ENCODE measurements at places on chromosomes 7 and 10. TPM values are rescaled to one million over a fixed set of nuclear protein-coding genes. Genes with fewer than 3 reads are reported as not detected.
A peak's percentile ranks its signal among the peaks of the same experiment; 100 is the strongest.

The ELFN1 gene
- not detected for total RNA-seq

The FAM180A gene
- not detected for total RNA-seq

The H2BK1 gene
- total RNA-seq = not detected

The TUBB8 gene
- not detected for total RNA-seq

DNA sequence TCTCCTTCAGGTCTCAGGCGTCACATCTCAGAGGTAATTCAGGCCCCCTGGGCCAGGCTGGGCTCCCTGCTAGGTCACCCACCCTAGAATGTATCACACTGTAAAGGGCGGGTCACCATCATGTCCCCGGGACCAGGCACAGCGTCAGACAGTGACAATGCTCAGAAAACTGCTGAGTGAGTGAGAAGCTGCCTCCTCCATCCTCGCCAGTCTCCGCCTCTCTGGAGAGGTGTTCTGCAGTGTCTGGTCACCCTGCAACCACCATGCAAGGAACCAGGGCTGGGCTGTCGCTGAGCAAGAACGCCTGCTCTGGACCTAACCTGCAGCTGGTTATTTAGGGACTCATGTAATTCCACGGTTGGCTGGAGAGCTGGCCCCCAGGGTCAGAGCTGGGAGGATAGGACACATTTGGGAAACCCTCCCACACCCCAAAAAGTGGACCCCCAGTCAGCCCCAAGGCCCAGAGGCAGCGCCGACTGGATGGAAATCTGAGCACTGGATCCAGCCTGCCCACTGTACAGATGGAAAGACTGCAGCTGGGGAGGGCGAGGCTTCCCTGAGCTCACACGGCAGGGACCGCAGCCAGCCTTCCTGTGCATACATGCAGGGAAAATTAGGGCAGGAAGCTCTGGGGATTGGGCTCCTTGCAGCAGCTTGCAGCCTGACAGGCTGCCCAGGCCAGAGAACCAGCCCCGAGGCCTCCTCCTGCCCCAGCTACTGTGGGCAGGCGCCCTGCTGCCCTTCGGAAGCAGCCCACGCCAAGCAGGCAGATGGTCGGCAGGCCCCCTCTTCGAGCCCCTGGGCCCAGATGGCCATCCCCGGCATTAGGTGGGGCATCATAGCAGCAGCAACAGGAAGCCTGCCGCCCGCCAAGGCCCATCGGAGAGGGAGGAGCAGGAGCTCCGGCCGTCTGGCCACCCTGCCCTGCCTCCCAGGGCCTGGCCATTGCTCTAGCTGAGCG lies 105.4 kb upstream of the ZMIZ1 start:
- DNase-seq = peak; percentile 32

DNA sequence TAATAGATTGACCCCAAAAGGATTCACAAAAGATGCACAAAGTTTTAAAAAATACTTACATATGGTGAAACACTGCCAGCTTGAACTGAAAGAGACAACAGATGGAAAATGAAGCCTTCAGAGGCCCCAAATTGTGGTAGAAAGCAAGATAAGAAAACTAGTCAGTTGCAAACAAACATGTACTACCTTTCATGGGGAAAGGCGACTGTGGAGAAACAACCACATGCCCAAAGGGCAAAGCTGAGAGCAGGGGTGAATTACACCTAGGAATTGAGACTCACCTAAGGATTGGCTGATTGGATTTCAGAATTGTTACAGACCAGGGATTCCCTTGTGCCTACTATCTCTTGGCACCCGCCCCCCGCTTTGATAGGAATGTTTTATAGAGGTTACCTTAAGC lies 13.1 kb downstream of the EPC1 start:
- DNase-seq = no peak

GRCh38 chr7:43878867-43879266 lies 9.6 kb upstream of the MRPS24 start:
- no peak for DNase-seq

DNA sequence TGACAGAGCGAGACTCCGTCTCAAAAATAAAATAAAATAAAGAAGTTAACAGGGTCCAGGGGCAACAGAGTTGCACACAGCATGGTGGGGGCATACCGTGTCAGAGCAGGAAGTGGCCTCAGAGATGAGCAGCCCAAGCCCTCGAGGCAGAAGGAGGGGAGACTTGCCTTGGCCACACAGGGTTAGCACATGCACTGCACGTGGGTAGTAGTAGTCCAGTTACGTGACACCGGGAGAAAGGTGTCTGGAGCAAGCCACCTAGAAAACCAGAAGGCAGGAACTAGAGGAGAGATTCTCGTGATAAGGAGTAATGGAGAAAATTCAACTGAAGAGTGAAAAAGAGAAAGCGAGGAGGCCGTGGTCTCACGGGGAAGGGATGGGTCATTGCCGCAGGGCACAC lies 9.8 kb upstream of the DENND2A start:
- DNase-seq = no peak

GRCh38 chr10:72375585-72375984 lies 20.9 kb upstream of the DNAJB12 start:
- DNase-seq = no peak

GRCh38 chr10:128411643-128412042 lies 285.4 kb upstream of the MKI67 start:
- DNase-seq = no peak

- DNase-seq = no peak
These were observed 71.8 kb downstream of the SKAP2 start for GRCh38 chr7:26792576-26792975.

DNA sequence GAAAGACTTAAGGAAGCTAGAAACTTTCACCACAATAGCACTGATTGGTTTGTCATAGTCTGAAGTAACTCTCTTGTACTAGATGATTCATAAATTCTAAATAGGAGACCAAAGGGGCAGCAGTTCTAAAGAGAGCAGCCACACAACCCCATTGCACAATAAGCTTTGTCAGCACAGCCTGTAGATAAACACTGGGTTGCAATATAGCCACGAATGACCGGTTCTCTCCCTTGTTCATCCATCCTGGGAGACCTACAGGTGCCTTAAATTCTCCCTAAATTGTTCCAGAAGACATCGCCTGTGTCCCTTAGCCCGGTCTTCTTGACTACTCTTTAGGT lies 167.0 kb downstream of the SNX13 start:
- DNase-seq = peak; percentile 90

DNA sequence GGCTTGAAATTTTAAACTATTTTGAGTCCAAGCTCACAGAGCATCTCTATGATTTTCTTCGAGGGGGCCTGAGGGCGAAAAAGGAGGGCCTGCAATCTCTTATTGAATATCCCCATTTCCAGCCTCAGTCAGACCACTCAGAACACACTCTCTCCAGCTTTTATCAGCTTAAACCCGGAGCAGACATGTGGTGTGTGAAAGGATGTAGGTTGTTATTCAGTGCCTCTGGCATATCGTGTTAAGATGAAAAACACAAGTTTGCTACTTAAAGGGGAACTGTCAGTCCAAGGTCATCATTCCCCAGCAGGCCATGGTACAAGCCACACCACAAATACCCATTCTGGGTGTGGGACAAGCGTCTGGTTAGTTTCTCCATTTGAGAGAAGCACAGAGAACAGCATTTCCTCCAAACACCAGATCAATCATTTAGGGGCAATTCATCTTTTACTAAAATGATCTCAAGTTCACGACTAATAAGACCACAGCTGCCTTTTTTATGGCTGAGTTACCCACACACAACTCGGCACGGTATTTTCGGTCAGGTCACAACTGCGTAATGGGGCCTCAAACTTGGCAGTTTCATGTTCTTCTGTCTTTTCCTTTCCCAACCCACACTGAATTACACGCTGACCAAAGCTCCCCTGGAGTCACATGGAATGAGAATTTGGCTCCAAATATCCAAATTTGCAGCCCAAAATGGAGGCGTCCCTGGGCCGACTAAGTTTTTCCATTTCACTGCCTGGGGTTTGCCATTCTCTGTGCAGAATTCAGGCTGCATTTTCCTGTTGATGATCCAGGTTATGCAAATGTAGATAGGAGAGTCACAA lies 188.4 kb downstream of the SEM1 start:
- no peak for DNase-seq

DNA sequence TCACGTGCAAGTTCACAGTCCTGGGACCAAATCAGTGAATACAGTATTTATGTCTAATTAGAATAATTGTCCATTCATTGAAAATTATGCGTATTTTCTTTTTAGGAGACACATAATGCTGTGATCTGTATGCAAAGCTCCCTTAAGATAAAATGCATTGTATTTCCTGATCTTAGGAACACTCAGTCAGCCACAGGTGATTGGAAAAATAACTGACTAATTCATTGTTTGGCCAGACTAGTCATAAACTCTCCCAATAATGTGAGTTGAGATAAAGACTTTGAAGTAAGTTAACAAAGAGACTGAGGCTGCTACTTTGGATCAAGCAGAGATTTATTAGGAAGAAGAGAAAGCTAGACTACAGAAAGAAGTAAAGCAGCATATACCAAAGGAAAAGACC lies 182.2 kb downstream of the GNAI1 start:
- no peak for DNase-seq

GRCh38 chr10:58189269-58189668 lies 78.4 kb downstream of the IPMK start:
- DNase-seq = peak; percentile 60

All from mammary epithelial cell (primary cell).